ENCODE measurements at places on chromosomes 4 and X.

- DNase-seq: no peak
These were observed 31.9 kb downstream of the CBR4 start for GRCh38 chr4:168978001-168978700.

- DNase-seq: no peak
These were observed 85.6 kb downstream of the MANBA start for GRCh38 chr4:102675141-102675540.

DNA sequence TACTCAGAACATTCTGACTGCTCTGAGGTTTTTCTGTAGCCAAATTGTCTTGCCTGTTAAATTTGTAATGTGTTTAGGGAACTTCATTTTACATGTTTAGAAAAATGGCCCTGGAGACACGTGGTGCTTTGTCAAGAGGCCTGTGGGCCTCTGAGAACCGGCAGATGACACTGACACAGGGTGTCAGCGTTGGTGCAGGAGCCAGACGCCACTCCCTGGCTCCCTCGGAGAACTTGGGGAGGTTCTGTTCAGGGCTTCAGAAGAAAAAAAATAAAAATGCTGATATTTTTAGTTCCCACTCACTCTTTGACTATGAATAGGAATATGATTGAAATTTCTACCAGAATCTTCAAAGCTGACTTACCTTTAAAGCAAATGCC is 190.9 kb upstream of the GATB start:
- no peak for DNase-seq

DNA sequence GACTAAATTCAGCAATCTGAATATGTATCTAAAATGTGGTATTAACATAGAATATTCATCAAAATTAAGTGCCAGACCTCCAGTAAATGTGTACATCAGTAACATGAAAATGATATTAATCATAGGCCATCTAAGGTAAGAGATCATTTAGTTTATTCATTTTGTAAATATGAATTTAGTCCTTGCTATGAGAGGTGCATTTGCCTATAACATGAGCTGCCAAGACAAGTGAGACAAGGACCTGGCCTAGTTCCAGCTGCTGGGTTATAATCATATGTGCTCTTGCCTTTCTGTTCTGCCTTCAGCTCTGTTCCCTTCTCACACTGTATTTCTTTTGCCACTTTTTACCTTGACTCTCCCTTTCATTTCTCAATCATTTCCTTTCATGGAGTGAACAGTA is 160.0 kb downstream of the STIM2 start:
- DNase-seq: no peak

GRCh38 chr4:26077756-26078155 is 163.7 kb downstream of the SMIM20 start:
- DNase-seq: no peak

GRCh38 chr4:34181891-34182290 is 2062.4 kb downstream of the ARAP2 start:
- DNase-seq: no peak

- no peak for DNase-seq
These were observed 5.0 kb downstream of the IL9R start for GRCh38 chrX:156002507-156002906.

GRCh38 chr4:142817442-142817841 is 28.7 kb downstream of the INPP4B start:
- no peak for DNase-seq

GRCh38 chr4:24913119-24913485 is 260 bp upstream of the CCDC149 start:
- DNase-seq: no peak

GRCh38 chrX:24955372-24955930 is 60.3 kb downstream of the ARX start:
- DNase-seq: no peak

- DNase-seq: no peak
These were observed 496.3 kb downstream of the PDGFC start for GRCh38 chr4:156475322-156475721.

- DNase-seq: no peak
These were observed 41.8 kb upstream of the STOX2 start for GRCh38 chr4:183863155-183863825.

DNA sequence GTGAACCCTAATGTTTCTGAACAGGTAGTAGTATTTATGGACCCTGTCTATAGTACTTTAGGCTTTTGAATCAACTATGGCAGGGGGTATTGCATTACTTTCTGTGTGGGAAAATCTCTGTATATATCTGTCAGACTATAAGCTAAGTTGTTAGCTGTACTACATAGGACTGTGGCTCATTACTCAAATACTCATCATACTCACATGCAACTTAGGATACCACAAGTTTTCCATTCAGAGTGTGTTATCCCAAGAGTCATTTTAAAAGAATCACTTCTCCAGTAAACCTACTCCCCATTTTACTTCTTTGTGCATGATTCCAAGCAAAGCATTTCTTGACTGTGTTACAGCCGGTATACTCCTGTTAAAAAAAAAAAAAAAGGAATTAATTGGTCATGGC is 95.6 kb downstream of the PHOX2B start:
- DNase-seq: no peak

All from germinal center (tissue), 1 donor.